Iris pigment epithelial cell (primary cell): ENCODE measurements at places on chromosomes 12 and 14.

DNA sequence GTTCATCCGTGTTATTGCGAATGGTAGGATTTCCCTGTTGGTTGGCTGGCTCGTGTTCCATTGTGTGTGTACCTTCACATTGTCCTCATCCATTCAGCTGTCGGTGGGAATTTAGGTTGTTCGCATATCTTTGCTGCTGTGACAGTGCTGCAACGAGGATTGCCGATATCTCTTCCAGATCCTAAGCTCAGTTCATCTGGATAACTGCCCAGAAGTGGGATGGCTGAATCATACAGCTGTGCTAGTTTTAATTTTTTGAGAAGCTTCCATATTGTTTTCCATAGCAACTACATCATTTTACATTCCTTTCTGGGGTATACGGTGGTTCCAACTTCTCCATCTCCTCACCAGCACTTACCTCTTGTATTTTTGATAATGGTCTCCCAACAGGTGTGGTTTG lies 292.8 kb upstream of the SFSWAP start:
- DNase-seq: no peak

DNA sequence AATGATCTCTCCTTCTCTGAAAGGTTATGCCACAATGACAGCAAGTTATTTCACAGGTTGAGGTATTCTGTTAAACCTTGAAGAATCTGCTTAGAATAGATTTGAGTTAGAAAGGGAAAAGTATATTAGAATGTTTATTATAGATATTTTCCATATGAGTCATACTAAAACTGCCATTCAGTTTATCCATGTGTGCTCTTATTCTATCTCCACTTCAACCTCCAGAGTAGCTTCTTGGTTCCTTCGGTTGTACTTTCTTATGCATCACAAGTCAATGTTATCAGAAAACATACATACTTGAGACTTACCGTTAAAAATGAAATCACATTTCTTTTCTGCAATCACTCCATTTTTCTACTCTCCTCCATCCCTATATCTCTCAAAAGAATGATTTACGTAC lies 197.7 kb downstream of the BCAT1 start:
- peak; percentile 67 for DNase-seq

- DNase-seq: peak; percentile 59
Measured at GRCh38 chr12:47038270-47038748, 41.1 kb upstream of the PCED1B start.

GRCh38 chr12:84911271-84912197 lies 1.1 kb downstream of the SLC6A15 start:
- DNase-seq: peak; percentile 93

- no peak for DNase-seq
Measured at GRCh38 chr12:106045251-106045674, 93.5 kb downstream of the NUAK1 start.

DNA sequence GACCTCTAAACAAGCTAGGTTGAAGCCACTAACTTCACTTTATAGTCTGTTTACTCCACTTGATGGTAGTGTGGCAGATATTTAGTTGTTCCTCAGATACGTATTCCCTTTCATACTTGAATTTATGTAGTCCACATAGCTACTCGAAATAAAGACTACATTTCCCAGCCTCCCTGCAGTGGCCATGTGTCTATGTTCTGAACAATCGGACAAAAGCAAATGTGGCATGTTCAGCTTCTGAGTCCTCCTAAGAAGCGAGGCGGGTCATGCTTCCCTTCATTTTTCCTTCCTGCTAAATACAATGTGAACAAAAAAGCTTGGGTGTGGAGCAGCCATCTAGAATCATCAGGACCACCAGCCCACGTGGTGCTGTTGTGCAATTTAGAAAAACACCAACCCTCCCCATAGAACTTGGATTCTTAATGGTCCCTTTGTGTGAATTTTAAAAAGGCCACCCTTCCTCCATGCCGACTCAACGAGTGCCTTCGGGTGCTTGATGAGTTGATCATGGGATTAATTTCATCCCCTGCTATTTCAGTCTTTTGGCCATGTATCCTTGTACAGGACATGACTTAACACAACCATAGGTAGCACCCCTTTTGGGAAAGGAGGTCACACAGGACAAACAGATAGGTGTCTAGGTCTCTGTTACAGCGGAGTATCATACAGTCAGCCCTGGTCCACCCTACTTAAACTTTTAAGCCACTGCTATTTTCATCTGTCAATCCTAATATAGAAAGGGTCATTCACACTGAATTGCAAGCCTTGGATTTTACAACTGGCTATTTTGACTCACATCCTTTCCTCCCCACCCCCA lies 60.7 kb downstream of the ZFC3H1 start:
- no peak for DNase-seq

DNA sequence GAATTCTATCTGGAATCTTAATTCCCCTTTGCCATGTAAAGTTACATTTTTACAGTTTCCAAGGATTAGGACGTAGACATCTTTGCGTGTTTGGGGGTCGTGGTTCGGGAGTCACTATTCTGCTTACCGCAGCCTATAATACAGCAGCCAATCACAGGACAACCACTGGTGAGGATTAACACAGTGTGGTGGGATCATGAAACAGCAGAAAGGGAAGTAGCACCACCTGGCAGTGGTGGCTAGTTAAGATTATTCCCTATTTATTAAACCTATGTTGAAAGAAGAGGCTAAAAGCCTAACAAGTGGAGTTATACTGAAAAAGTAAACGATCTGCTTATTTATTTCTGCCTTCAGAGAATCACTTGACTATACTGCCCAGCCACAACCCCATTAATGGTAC lies 71.7 kb downstream of the IPO8 start:
- no peak for DNase-seq

- DNase-seq: no peak
Measured at GRCh38 chr12:31118347-31119191, 44.9 kb downstream of the DDX11 start.

- DNase-seq: peak; percentile 46
Measured at GRCh38 chr12:10366875-10367274, 23.0 kb downstream of the KLRK1 start.

- DNase-seq: no peak
Measured at GRCh38 chr12:43143278-43143677, 408.7 kb downstream of the ADAMTS20 start.
